HEK293T (cell line): ENCODE measurements at places on chromosomes 13 and 19.
A peak's percentile ranks its signal among the peaks of the same experiment; 100 is the strongest.

DNA sequence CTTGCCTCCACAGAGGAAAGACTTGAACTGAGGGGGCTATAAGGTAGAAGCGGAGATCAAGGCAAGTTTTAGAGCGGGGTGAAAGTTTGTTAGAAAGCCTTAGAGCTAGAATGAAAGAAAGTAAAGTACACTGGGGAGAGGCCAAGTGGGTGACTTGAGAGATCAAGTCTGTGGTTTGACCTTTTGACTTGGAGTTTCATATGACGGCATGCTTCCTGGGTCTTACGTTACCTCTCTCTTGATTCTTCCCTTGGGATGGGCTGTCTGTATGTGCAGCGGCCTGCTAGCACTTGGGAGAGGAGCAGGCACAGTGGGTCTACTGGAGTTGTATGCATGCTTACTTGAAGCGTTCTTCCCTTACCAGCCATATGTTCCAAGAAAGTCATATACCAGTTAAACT, 1768.5 kb downstream of the PCDH9 start:
- peak; percentile 30 for DNase-seq

DNA sequence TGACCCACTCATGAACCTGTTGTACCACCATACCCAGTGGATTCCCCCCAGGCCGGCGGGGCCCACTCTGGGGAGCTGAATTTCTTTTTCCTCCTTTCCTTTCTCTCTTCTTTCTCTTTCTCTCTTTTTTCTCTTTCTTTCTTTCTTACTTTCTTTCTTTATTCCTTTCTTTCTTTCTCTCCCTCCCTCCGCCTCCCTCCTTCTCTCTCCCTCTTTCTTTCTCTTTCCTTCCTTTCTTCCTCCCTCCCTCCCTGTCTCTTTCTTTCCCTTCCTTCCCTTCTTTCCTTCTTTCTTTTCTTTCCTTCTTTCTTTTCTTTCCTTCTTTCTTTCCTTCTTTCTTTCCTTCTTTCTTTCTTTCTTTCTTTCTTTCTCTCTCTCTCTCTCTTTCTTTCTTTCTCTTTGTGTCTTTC, 327.7 kb downstream of the ZNF536 start:
- DNase-seq: no peak

DNA sequence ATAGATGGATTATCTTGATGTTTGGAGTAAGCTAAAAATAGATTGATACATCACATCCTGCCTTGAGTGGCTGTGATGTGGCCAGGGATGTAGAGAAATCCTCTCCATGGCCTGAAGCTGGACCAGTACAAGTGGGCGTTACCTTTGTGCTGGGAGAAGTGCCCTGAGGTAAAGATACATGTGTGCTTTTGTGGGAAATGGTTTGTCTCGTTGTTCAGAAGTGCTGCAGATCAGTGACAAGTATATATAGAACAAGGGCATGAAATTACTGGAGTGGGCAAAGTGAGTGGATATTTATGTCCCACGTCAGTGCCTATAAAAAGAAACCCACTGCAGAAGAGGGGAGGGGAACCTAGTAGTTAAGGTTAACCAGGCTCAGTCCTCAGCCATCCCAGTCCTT, 12.2 kb upstream of the ZNF304 start:
- no peak for DNase-seq

- no peak for DNase-seq
These were observed 691.1 kb upstream of the SLC10A2 start for GRCh38 chr13:103757361-103757760.

GRCh38 chr13:47798194-47798593, 202.9 kb downstream of the SUCLA2 start:
- DNase-seq: no peak

DNA sequence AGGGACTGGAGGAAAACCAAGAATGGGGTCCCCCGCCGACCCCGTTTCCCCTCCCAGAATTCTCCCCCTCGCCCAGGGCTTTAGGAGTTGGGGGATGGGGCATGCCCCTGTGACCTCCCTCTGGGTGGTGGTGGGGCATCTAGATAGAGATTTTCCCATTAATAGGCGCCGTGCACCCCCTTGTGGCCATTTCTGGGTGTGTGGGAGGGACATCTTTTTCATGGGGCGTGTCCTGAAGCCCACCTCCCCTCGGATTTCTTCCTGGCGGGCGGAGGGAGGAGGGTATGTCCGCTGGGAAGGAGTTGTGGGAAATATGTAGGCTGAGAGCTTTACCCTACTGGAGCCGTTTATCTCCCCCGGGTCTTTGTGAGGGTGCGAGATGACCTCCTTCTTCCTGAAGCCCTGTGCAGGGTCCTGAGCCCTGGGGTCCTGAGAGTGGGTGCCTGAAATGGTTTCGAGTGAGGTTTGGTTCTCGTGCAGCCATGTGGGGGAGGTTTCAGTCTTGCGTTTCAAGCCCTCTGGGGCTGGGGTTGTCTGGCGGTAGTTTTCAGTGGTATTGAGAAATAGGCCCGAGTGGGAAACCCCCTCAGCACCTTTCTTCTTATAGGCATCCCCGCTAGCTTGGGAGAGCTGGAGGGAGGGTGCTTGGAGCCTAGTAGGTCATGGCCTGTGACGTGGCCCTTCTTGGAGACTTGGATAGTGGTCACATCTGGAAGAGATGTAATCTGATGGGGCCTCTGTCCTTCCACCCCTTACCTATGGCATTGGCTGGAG, 1.0 kb downstream of the PRMT1 start:
- DNase-seq: peak; percentile 53

GRCh38 chr13:92609376-92609775, 617.2 kb upstream of the GPC6 start:
- no peak for DNase-seq
